ENCODE measurements at places on chromosomes 13 and 19. TPM values are rescaled to one million over a fixed set of nuclear protein-coding genes. Genes with fewer than 3 reads are reported as not detected.

DNA sequence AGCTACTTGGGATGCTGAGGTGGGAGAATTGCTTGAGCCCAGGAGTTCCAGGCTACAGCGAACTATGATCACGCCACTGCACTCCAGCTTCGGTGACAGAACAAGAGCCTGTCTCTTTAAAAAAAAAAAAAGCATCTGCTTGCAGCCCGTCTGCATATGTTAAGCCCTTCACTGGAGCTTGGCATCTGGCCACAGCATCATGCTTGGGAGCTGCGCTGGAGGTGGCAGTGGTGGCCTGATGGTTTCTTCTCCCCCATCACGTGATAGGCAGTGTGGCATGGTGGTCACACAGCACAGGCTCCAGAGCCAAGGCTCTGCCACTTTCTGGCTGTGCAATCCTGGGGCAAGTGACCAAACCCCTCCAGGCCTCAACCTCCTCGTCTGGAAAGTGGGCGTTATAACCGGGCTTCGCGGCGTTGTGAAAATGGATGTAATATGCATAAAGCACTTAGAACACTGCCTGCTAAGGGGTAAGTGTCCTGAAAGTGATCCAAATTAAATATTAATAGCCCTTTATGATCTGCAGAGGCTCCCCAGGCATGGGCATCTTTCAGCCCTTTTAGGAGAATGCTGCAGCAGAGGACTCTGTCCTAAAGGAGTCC is 24.4 kb downstream of the MARK4 start:
- H3K27me3 ChIP-seq: no peaks in the 10 kb centered on the region
- H3K27ac ChIP-seq: no peak overlapping the region
- DNase-seq: no peak
- H3K36me3 ChIP-seq: peaks cover 22% of the 10 kb centered on the region
- H3K4me3 ChIP-seq: no peak overlapping the region

GRCh38 chr19:41998246-41999020 is 4.4 kb upstream of the ATP1A3 start:
- H3K27ac ChIP-seq: no peak overlapping the region
- H3K36me3 ChIP-seq: no peaks in the 10 kb centered on the region
- no peaks in the 10 kb centered on the region for H3K4me1 ChIP-seq
- DNase-seq: peak; percentile 34

DNA sequence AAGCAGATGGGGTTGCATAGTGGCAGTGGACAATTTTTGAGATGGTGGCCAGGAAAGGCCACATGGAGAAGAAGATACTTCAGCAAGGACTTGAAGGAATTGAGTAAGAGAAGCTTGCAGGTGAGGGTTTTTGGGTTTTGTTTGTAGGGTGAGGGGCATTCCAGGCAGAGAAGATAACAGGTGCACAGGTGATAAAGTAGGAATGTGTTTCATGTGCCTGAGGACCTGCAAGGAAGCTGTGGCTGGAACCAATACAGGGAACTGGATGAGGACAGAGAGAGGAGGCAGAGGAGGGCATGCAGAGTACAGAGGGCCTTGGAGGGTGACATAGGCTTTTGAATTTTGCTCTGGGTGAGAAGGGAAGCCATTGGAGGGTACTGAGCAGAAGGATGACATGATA is 314.5 kb downstream of the KLF12 start:
- H3K36me3 ChIP-seq: no peaks in the 10 kb centered on the region
- H3K27me3 ChIP-seq: no peaks in the 10 kb centered on the region
- no peaks in the 10 kb centered on the region for H3K4me1 ChIP-seq
- DNase-seq: no peak
- no peak overlapping the region for H3K27ac ChIP-seq
- H3K4me3 ChIP-seq: no peak overlapping the region

DNA sequence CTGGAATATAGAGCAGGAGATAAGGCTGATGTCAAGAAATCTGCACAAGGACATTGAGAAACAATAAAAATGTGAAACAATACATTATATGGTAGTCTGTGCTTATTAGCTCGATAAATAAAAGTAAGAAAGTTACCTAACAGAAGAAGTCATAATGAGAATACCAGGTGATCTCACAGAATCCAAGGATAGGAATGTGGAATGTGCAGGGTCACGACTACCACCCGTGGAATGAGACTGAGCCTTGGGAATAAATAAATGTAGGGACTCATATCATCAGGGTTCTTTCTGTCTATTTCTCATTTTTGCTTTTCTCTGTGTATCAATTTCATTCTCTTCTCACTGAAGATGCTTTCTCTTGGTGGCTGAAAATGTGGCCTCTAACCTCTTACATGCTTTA is 26.0 kb upstream of the KBTBD7 start:
- no peaks in the 10 kb centered on the region for H3K4me1 ChIP-seq
- no peak for DNase-seq
- H3K4me3 ChIP-seq: no peak overlapping the region
- no peak overlapping the region for H3K27ac ChIP-seq

DNA sequence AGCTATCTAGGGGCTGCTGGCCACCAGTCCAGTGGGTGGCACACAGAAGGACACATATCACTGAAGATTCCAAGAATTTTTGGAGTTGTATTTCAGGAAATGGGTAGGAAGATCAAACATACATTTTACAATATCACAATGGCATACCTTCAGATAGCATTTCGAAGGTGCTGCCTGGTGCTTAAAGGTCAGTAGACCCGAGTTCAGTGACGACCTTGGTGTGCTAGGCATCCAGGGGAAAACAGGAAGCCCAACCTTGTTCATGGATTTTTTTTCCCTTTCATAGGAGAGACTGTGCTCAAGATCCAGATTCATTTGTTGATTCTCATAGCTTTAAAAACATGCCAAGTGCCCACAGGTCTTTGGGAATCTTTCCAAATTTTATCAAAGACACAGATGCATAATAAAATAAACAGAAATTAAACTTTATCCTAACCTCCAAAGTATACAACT is 51.0 kb upstream of the RCBTB2 start:
- no peaks in the 10 kb centered on the region for H3K36me3 ChIP-seq
- H3K4me1 ChIP-seq: peaks cover 7% of the 10 kb centered on the region
- no peaks in the 10 kb centered on the region for H3K27me3 ChIP-seq
- no peak for DNase-seq
- no peak overlapping the region for H3K4me3 ChIP-seq
- no peak overlapping the region for H3K27ac ChIP-seq

Gene ZNF841
- total RNA-seq: 16.2 TPM

Gene PALM
- 24.1 TPM for total RNA-seq

Gene JSRP1
- not detected for total RNA-seq

Data from thyroid gland (tissue), 4 donors.